Cardiac septum (tissue), 1 donor: ENCODE measurements at places on chromosomes 5 and 9.

- no peak for DNase-seq
Measured at GRCh38 chr9:85118990-85119755, 449.6 kb downstream of the NTRK2 start.

- no peak for DNase-seq
Measured at GRCh38 chr5:158943057-158943456, 156.7 kb downstream of the EBF1 start.

DNA sequence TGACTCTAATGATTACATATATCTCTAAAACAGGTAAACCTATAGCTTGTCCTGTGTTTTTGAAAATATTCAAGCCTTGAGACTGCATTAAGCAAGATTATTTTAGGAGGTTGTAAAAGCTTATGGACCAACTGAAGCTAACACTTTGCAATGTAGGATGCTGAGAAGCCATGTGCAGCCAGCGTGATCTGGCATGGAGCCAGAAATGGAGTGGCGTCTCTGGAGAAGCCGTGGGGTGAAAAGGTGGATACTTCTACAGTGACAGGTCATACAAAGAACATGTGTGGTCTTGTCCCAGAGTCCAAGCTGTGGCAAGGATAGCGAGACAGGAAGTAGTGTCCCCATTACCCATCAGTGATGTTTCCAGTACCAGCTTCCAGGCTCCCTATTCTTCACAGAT is 100.8 kb upstream of the CD180 start:
- DNase-seq = no peak

- no peak for DNase-seq
Measured at GRCh38 chr9:37653385-37653784, 2.6 kb downstream of the FRMPD1 start.

- DNase-seq = no peak
Measured at GRCh38 chr9:35871545-35871944, 1.3 kb upstream of the OR13J1 start.
